Cardiac muscle cell (in vitro differentiated cells and primary cell): ENCODE measurements at places on chromosomes 16 and 17. TPM values are rescaled to one million over a fixed set of nuclear protein-coding genes. Genes with fewer than 3 reads are reported as not detected.

Gene CENPX
- 98.2 and 129 TPM in 2 replicates for polyA plus RNA-seq

Gene XAF1
- polyA plus RNA-seq = not detected in 2 replicates

Gene ARL5C
- not detected in 2 replicates for polyA plus RNA-seq

Gene SNX20
- not detected in 2 replicates for polyA plus RNA-seq

Gene MMP2
- polyA plus RNA-seq = 39.9 and 55.2 TPM in 2 replicates

Gene CA4
- polyA plus RNA-seq = 0.97 and 3.8 TPM in 2 replicates

Gene TMEM114
- not detected in 2 replicates for polyA plus RNA-seq

Gene ZNF469
- 0.09 and 0.32 TPM in 2 replicates for polyA plus RNA-seq

Gene C16orf89
- 0.62 TPM in 1 of 2 replicates, not detected in the other for polyA plus RNA-seq

Gene ZNF174
- 31.4 and 33.1 TPM in 2 replicates for polyA plus RNA-seq

Gene CLEC19A
- polyA plus RNA-seq = not detected in 2 replicates

Gene NT5M
- 32.9 and 57.5 TPM in 2 replicates for polyA plus RNA-seq

Gene CACNG3
- not detected in 2 replicates for polyA plus RNA-seq

Gene SLC16A3
- 55.6 and 63.2 TPM in 2 replicates for polyA plus RNA-seq

Gene TBC1D26
- polyA plus RNA-seq = 2.5 and 8.9 TPM in 2 replicates

Gene KCNG4
- not detected in 2 replicates for polyA plus RNA-seq

Gene MT4
- polyA plus RNA-seq = not detected in 2 replicates

Gene MT1E
- polyA plus RNA-seq = 4.5 and 4.7 TPM in 2 replicates
